ENCODE measurements at places on chromosomes 1 and 21. TPM values are rescaled to one million over a fixed set of nuclear protein-coding genes. Genes with fewer than 3 reads are reported as not detected.

Gene AQP10
- total RNA-seq = not detected

DNA sequence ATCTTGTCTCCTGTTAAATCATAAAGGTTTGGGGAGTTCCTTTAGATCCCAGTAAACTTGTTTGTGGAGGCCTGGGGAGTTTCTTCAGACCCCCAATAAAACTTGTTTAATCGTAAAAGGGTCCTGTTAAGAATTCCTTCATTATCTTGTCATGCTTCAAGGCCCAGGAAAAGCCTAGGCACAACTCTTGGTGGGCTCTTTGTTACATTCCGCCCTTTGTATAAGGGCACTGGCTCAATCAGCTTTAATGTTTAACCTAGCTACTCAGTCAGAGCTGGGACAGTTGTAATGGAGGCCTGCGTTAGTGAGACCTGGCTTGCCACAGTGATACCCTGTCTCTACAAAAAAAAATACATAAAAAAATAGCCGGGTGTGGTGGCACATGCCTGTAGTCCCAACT is 77.2 kb downstream of the MPZL1 start:
- no peak for DNase-seq
- no peak overlapping the region for H3K4me3 ChIP-seq
- peaks cover 16% of the 10 kb centered on the region for H3K4me1 ChIP-seq
- no peak overlapping the region for H3K27ac ChIP-seq

- H3K4me3 ChIP-seq = no peak overlapping the region
- H3K4me1 ChIP-seq = no peaks in the 10 kb centered on the region
- no peaks in the 10 kb centered on the region for H3K27me3 ChIP-seq
- DNase-seq = no peak
- H3K36me3 ChIP-seq = no peaks in the 10 kb centered on the region
Measured at GRCh38 chr21:20701235-20701634, 297.0 kb upstream of the NCAM2 start.

DNA sequence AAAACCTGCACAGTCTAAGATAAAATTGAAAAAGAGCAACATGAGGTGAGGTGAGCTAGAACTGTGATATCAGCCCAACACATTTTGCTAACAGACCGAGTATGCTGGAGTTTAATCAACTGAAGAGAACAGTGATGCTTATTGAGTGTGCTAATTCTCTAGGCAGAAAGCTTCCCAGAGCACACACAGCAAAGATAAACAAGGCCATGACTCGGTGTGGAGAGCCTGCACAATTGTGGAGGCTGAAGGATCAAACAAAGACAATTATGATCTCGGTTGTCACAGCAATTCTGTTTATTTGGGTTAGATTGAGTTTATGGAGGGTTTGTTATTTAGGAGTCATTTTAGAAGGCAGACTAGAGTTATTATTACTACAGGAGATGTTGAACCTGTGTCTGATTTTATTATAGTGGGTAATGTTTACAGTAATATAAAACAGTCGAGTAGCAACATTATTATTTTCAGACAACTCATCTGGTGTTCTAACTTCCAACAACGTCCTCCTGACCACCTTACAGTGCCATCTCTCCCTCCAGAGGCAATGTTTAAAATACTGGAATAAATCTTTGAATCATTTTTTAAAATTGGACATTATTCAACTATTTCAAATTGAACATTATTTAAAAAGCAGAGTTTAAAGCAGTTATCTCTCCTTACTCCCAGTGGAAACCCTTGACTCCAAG is 40.2 kb downstream of the DPT start:
- no peaks in the 10 kb centered on the region for H3K27me3 ChIP-seq
- no peaks in the 10 kb centered on the region for H3K36me3 ChIP-seq
- DNase-seq = no peak
- peaks cover 13% of the 10 kb centered on the region for H3K4me1 ChIP-seq
- no peak overlapping the region for H3K27ac ChIP-seq

Gene RAD54L
- 4.1 TPM for total RNA-seq

Gene FOXD2
- total RNA-seq = 4.9 TPM

GRCh38 chr1:6962478-6962995 is 177.3 kb downstream of the CAMTA1 start:
- no peak overlapping the region for H3K27ac ChIP-seq
- H3K4me1 ChIP-seq = no peaks in the 10 kb centered on the region
- no peaks in the 10 kb centered on the region for H3K27me3 ChIP-seq

Gene NBPF20
- 2.4 TPM for total RNA-seq

Gene PANK4
- 32.0 TPM for total RNA-seq
